ENCODE measurements at places on chromosomes 3 and 15. TPM values are rescaled to one million over a fixed set of nuclear protein-coding genes. Genes with fewer than 3 reads are reported as not detected.

Gene SUSD5
- 2.0 TPM for total RNA-seq

Gene MOBP
- not detected for total RNA-seq

GRCh38 chr15:34085746-34086145 is 15.9 kb downstream of the EMC7 start:
- DNase-seq: no peak

DNA sequence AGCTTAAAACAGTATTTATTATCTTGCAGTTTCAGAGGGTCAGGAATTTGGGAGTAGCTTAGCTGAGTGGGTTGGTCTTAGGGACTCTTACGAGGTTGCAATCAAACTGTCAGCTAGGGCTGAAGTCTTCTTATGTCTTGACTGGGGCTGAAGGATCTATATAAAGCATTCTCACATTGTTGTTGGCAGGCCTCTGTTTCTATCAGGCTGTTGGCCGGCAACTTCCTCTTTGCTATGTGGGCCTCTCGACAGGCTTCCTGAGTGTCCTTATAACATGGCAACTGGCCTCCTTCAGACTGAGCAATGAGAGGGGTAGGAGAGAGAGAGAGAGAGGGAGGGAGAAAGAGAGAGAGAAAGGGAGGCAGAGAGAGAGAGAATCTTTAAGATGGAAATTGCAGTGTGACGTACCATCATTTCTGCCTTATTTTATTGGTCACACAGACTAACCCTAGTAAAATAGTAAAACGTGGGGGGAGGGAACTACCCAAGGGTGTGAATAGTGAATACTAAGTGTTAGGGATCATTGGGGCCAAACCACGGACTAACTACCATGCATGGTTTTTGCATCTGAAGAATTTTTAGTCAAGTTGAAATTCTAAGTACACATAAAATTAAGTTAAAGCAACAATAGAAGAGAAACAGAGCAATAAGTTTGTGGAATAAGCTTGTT is 16.1 kb downstream of the FGF7 start:
- DNase-seq: no peak

Gene GP9
- not detected for total RNA-seq

GRCh38 chr15:74123131-74123429 is 7.3 kb upstream of the ISLR2 start:
- DNase-seq: no peak

GRCh38 chr15:47577461-47577860 is 139.8 kb upstream of the SEMA6D start:
- peak; percentile 32 for DNase-seq

GRCh38 chr3:172002512-172003078 is 36.8 kb upstream of the FNDC3B start:
- no peak for DNase-seq

DNA sequence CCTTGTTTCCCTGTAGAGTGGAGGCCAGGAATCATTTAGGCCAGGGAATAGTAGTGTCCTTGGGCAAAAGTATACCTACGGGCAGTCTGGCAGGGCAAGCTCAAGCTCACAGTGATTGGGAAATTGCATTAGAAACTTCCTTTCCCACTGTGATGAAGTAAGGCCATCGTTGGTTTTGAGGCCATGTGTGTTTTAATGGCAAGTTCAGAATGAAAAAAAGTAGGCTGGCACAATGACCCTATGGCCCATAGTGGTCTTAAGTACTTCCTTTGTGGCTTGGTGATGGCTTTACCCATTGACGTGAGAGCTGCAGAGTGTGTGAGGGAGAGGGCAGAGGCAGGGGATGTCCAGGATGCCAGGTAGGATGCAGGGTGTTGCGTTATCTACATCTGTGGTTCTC is 28.8 kb downstream of the LIMD1 start:
- DNase-seq: no peak

Gene ARF4
- total RNA-seq: 131 TPM

- DNase-seq: no peak
Observed at GRCh38 chr15:68330901-68331300, 53.4 kb downstream of the FEM1B start.

Gene CACNA2D2
- 5.0 TPM for total RNA-seq

Gene DYNC1LI1
- 181 TPM for total RNA-seq

DNA sequence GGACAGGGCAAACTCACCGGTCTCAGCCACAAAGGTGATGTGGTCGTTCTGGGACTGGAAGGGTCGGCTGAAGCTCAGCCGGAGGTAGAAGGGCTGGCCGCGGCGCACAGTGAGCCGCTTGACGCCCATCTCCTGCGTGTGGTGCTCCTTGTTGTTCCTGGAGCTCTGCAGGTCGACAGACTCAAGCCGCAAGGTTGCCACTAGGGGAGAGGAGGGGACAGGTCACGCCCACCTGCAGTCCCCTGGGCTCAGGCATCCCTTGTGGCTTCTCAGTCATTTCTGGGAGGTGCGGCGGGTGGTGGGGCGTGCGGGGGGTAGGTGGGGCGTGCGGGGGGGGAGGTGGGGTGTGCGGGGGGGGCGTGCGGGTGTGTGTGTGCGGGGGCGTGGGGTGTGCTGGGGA is 26.7 kb upstream of the TGM5 start:
- DNase-seq: peak; percentile 40

GRCh38 chr3:136332776-136333175 is 82.6 kb downstream of the PCCB start:
- DNase-seq: no peak

GRCh38 chr15:59596640-59597039 is 14.9 kb upstream of the GCNT3 start:
- no peak for DNase-seq

Gene CCDC54
- total RNA-seq: not detected

DNA sequence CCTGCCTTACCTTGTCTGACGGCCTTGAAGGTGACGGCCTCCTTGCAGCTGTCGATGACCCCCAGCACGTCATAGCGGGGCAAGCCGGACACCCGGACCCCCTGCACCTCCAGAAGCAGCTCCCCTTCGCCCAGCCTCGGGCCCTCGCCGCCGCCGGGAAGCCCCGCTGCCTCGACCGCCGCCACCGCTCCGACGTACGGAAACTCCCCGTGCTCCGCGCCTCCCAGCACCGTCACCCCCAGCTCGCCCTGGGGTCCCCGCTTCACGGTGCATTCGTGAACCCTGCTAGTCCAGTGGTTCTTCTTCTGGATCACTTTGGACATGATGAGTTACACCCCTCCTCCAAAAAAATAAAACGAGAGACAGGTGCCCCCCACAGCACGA is 740 bp downstream of the MAGI1 start:
- DNase-seq: peak; percentile 41

Gene CDAN1
- 20.6 TPM for total RNA-seq

DNA sequence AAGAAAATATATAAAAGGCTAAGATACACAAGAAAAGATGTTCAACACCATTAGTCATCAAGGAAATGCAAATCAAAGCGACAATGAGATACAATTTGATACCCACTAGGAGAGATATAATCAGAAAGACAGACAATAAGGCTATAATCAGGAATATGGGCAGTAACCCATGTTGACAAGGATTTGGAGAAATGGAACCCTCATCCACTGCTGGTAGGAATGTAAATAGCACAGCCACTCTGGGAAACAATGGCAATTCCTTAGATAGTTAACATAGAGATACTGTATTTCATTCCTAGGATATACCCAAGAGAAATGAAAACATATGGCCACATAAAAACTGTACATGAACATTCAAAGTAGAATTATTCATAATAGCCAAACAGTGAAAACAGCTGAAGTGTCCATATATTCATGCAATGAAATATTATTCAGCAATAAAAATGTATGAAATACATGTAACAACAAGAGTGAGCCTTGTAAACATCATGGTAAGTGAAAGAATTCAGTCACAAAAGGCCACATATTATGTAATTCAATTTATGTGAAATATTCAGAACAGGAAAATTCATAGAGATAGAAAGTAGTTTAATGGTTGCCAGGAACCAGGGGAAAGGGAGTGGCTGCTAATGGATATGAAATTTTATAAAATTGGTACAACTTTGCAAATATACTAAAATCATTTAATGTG is 18.2 kb upstream of the COL8A1 start:
- DNase-seq: no peak

- no peak for DNase-seq
Observed at GRCh38 chr3:108152274-108152673, 61.4 kb upstream of the CD47 start.

- no peak for DNase-seq
Observed at GRCh38 chr15:64566629-64567427, 106.5 kb downstream of the ZNF609 start.
